Activated T-cell treated with anti-CD3 and anti-CD28 coated beads for 24 hours (primary cell): ENCODE measurements at places on chromosomes 1 and 21.
A peak's percentile ranks its signal among the peaks of the same experiment; 100 is the strongest.

DNA sequence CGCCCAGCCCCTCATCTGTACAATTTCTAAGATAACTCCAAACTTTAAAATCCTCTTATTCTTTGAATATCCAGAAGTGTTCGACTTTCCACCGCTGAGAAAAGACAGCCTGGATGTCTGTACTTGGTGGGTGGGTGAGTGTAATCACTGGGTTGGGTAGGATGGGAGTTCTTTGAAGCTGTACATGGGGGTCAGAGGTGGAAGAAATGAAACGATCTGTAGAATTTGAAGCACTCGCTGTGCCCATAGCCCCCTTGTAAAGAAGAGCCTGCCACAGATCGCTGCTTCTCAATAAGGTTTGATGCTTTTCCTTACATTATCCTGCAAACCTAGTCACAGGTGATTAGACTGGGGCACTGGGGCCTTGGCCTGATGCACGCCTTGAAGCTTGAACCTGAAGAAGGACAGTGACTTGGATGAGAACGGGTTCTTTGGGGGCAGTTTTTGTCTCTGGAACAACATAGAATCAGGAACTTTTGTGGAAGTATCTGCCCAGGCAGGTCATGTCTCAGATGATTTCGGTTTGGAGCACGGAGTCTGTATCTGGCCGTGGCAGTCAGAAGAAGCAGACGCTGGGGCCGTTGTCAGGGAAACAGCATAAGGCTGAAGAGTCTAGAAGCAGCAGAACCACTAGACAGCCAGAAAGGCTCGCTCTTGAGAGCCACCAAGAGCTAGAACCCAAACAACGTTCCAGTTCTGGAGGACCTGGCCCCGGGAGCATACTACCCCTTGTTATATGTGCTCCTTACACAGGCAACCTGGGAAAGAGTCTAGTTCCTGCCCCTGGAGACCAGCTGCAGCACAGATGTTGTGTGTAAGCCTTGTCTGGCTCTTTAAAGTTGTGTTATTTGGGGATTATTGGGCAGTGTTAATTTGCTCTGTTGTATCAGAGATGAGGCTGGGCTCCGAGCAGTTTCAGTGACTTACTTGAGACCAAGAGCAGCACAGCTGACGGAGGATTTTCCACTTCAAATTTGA, 45.1 kb upstream of the SCCPDH start:
- no peak for DNase-seq

DNA sequence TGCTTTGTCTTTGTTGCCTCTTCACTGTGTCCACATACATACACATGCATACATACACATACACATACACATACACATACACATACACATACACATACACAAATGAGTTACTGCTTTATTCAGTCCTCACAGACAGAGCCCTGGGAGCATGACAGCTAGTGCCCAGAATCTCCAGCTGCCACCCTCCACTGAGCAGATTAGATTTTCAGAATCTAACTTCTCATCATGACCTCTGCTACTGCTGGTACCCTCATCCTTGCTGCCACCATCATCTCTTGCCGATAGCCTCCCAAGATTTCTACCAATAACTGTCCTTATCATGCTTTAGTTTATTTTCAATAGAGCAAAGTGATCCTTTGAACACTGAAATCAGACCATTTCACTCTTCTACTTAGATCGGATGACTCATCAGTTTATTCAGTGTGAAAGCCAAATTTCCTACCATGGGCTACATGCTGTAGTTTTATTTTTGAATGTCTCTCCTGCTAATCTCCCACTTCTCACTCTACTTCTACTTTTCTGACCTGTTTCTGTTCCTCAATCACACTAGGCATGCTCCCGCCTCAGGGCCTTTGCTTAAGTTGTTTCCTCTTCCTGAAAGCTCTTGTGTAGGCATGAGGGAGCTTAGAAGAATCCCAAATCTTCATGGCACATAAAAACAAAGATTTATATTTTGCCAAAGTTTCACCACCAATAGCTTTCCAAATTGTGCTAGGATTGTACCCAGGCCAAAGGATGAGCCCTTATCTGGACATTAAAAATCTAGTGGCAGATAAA, 43.0 kb downstream of the ATP6V1G3 start:
- DNase-seq, result no peak

DNA sequence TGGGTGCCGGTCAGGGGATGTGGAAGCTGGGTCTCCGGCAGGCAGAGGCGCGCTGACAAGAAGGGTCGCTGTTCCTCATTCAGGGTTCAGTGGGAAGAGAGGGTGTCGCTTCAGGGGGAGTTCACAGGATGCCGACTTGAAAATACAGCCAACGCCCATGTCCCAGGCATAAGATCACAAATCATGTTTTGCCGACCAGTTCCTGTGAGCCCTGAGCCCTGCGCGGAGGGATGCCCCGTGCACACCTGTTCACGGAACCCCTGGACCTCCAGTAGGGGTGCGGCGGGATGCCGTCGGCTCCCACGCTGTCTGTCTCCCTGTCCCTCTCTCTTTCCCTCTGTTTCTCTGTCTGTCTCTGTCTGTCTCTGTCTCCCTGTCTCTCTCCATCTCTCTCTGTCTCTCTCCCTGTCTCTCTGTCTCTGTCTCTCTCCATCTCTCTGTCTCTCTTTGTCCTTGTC, 26.8 kb downstream of the TP73 start:
- no peak for DNase-seq

GRCh38 chr1:110053552-110054428, 16.7 kb downstream of the ALX3 start:
- DNase-seq, result peak; percentile 55

DNA sequence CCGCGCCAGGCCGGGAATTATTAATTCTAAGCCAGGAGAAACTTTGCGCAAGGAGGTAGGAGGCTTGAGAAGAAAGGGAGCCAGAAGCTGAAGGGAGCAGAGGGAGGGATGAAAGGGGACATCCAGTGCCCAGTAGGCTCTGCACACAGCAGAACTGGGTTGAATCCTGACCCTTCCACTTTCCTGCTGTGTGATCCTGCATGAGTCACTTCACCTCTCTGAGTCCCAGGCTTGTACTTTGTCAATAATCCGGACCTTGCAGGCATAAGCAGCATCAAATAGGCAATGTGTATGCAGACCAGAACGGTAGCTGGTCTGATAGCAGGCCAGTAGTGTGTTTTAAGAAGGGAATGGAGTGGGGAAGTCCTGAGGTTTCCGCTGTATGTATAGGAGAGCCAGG, 25.5 kb upstream of the EPB41 start:
- DNase-seq, result no peak
